Spinal cord (tissue), 10 donors: ENCODE measurements at places on chromosomes 3 and 15.
A peak's percentile ranks its signal among the peaks of the same experiment; 100 is the strongest.

DNA sequence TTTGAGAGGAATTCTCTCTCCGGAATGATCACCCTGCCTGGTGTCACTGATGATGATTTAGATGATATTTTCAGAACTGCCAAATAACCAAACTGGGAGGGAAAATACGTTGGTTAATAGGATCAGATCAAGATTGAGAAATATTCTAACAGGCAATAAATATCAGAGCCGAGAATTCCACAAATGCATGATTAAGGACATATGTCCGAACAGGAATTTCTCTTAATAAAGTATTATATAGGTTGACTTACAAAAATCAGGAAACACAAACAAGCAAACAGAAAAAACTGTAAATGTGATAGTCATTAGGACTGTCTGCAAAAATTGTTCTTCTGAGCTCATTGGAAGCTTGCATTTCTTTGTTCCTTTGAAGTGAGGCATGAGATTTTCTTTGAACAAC is 75.1 kb upstream of the PHLDB2 start:
- DNase-seq, result no peak

- DNase-seq, result no peak
These were observed 79.8 kb downstream of the SEMA5B start for GRCh38 chr3:122947738-122948137.

DNA sequence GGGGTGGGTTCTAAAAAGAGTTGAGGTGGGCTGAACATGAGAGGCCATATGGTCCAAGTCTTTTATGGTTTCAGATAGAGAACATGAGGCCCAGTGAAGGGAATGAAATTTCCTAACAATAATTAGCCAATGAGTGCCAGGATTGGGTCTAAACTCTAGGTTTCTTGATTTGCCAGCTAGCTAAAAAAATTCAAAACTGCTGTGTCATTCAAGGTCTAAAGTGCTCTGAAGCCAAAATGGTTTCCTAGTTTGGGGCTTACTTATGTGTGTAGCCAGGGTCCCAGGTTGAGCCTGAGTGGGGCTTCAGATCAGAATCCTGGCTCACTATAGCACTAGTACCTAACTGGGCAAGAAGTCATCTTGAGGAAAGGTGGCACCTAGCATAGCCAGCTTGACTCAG is 55.3 kb upstream of the SYN2 start:
- no peak for DNase-seq

DNA sequence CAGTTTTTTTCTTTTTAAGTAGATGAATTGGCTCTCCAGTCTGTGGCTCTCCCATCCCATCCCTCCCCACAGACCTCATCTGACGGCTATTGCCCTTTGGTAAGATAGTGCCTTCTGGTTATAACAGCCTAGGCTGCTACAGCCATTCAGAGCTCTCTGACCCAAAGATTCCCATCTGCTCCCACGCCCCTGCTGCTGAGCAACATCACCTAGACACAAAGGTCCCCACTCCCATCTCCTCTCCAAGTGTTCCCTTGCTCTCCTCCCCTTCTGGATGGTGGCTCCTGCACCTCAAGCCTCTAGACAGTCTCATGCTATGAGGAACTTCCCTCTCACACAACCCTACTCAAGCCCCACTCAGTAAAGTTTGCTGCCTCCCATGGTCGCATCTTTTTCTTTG is 23.7 kb downstream of the FBXW12 start:
- no peak for DNase-seq

- no peak for DNase-seq
These were observed 5.9 kb upstream of the TRA2B start for GRCh38 chr3:185943760-185944106.

GRCh38 chr3:37137516-37137915 is 36.9 kb downstream of the LRRFIP2 start:
- DNase-seq, result no peak

- DNase-seq, result no peak
These were observed 272.2 kb upstream of the CFAP20DC start for GRCh38 chr3:59321881-59322540.

DNA sequence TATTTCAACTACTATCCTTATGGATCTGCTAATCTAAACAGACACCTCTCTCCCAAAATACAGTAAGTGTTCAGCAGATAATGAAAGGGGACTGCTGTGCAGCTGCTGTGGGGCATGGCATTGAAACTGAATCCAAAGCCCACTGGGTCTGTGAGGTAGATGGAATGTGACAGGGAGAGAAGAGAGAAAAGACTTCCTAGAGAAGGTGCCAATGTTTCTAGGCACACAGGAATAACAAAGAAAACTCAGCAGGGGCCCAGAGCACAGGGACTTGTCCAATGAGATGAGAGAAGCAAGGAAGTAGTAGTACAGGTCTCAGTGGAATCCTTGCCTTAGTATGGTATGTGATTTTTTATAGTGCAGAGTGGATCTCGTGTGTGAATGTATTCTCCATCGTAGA is 457.8 kb downstream of the IL5RA start:
- no peak for DNase-seq

- DNase-seq, result no peak
These were observed 297.9 kb downstream of the GABRG3 start for GRCh38 chr15:27268923-27269322.

DNA sequence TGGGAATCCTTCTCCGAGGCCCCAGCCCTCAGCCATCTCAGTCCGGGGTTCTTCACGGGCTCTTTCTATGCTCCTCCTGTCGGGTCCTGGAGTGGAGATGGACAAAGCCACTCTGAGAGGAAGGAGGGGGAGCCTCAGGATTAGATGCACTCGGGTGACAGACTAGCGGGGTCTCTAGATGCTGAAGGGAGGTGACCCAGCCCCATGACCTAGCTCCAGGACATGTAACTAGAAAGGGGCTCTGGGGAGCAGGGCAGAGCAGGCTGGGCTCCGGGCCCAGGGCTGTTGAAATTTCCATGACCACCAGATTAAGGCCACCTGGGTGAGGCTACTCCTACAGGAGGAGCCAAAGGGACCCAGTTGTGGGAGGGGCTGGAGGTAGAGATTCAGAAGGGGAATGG is 14.8 kb upstream of the SKIC8 start:
- DNase-seq, result no peak

GRCh38 chr3:112366522-112366921 is 33.6 kb downstream of the CD200 start:
- no peak for DNase-seq

GRCh38 chr3:34155108-34155507 is 356.7 kb downstream of the PDCD6IP start:
- no peak for DNase-seq

DNA sequence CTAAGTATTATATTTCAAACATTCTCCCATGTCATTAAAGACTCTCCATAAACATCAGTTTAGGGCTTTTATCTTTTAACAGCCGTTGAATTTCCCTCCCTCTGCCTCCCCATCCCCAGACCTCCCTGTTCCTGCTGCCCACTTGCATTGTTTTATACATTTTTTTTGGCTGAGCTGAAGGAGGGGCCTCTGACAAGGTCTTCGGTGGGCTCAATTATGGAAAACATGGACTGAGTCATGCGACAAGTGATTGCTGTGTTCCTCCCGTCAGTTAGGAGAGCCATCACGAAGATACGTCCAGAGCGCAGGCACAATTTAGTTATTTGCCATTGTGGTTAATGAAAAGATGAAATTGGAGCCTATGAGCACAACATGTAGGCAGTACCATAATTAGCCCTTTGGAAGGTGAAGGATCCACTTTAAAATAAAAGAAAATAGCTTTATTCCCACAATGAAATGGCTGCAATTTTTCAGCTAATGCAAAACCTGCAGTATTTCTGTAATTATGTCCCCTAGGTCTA is 12.0 kb upstream of the NMNAT3 start:
- peak; percentile 53 for DNase-seq

- no peak for DNase-seq
These were observed 11.6 kb downstream of the GALNT15 start for GRCh38 chr3:16186086-16186485.

DNA sequence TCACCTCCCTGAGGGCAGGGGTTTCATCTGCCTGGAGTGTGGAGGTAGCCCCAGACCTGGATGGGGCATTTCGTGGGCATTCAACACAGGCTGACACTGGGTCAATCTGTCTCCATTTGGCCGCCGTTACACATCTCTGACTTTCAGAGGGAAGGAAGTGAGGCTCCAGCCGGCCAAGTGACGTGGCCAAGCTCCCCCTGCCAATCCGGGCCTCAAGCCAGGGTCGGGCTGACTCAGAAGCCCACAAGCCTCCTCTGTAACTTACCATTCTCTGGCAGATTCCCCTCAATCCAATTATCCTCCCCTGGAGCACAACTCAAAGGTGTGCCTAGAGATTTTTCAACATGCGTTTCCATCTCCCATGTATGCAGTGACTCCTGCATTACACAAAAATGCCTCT is 227.6 kb downstream of the KLF13 start:
- no peak for DNase-seq

DNA sequence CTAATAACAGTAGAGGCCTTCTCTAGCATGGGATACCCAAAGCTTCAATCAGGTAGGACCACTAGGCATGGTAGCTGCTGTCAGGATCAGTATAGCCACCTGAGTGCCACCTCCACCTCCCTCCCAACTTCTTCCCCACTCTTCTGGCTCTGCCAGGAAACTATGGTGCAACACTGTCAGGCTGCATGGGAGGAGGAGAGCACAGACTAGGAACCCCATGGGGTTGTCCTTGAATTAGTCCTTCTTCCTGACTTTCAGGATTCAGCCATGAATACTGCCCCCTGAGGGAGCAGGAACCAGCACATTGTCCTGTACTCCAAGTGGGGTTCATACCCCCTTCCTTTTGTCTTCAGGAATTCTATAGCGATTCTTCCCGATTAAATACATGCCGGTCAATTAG is 340.8 kb upstream of the ONECUT1 start:
- no peak for DNase-seq

- peak; percentile 78 for DNase-seq
These were observed 53.9 kb downstream of the BOC start for GRCh38 chr3:113265231-113265630.

DNA sequence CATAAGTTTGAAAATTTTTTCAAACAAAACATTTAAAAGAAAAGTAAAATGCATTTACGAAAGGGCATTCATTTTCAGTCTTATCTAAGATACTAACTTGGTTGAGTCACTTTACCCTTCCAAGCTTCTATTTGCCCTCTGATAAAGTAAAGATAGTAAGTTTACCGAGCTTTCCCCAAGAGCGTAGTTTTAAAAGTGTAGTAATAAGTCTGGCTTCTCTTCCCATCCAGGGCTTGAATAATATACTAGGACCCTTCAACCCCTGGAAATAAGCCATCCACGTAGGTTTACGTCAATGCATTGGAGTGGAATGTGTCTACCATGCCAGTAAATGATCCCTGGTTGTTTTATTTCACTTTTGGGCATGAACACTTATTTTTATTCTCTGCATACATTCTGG is 608.3 kb downstream of the NTRK3 start:
- DNase-seq, result peak; percentile 11

GRCh38 chr3:123505820-123506219 is 56.9 kb upstream of the ADCY5 start:
- no peak for DNase-seq

DNA sequence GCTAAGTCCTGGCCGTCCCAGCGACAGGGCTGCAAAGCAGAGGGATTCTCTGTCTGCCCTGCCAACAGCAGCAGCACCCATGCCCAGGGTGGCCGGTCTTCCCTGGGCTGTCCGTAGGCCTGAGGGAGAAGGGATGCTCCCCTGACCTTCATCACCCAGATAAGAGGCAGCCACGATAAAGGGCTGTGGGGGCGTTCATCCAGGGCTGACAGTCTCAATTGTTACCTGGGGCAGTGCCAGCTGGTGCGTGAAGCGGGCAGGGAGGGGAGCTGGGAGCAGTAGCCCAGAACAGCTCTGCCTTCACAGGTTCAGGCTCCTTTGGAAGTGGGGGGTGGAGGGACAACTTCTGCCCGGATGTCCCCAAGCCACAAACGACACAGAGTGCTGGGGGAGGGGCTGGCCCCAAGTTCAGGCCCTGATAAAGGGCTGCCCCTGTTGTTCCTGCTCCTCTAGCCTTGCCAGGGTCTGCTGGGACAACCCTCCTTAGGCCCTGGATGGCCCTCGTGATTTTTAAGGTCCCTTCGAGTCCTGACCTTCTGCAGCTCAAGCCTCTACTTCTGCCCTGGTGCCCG is 94.7 kb downstream of the RAB11A start:
- DNase-seq, result no peak

DNA sequence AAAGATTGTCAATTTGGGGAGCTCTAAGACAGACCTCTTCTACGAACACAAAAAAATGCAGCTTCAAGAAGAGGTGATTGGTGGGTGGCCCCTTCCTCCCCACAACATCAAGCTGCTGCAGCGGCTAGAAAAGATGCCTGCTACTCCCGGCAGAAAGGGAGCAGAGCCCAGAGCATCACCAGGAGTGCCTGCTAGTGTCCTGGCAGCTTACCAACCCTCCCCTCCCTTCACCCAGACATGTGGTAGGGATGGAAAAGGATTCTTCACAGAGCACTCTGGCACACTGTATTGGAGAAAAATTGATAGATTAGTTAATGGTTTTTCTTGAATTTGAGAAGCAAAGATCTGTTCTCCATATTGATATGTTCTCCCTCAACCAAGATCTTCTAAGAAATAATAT is 10.8 kb downstream of the IP6K1 start:
- DNase-seq, result no peak

DNA sequence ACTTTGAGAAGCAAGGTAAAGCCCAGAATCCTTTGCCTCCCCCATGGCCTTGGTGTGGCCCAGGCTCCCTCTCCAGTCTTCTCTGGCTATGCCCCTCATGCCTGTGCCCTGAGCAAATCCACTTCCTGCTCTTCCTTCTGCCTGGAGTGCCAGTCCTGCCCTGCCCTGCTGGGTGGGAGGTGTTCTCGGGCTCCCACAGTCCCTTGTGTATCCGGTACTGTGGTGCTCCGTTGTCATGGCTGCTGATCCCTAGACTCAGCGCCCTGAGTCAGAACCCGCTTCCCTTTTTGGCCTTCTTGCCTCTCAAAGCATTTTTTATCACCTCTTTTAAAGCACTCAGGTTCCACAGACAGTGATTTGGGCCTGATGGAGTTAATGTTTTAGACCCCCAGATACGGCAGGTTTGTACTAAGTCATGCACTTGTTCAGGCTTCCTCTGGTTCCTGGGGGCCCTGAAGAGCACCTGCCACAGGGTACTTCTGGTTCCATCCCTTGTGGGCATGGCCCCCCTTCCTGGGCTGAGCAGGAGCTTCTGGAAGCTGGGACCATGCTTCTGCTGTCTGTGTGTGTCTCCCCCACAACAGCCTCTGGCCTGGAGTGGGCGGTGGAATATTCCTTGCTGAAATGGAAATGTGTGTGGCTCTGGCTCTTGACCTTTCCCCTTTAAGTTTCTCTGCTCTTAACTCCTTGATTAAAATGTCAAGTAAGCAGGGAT is 29.6 kb upstream of the ADAMTS7 start:
- DNase-seq, result no peak

GRCh38 chr3:140343211-140344081 is 334.4 kb upstream of the TRIM42 start:
- no peak for DNase-seq

GRCh38 chr3:126050050-126050392 is 33.9 kb downstream of the SLC41A3 start:
- DNase-seq, result no peak

- DNase-seq, result no peak
These were observed 34.8 kb downstream of the GPR176 start for GRCh38 chr15:39885099-39885777.

- no peak for DNase-seq
These were observed 14.1 kb downstream of the TMEM207 start for GRCh38 chr3:190435618-190436017.

- no peak for DNase-seq
These were observed 130.6 kb upstream of the MEF2A start for GRCh38 chr15:99435113-99435695.

- no peak for DNase-seq
These were observed 175.3 kb downstream of the ABHD5 start for GRCh38 chr3:43865887-43866528.

- no peak for DNase-seq
These were observed 75.7 kb upstream of the ARNT2 start for GRCh38 chr15:80328496-80328895.

GRCh38 chr15:70383856-70384255 is 286.1 kb upstream of the TLE3 start:
- no peak for DNase-seq
